SK-N-DZ (cell line): ENCODE measurements at places on chromosomes 11 and 22.

DNA sequence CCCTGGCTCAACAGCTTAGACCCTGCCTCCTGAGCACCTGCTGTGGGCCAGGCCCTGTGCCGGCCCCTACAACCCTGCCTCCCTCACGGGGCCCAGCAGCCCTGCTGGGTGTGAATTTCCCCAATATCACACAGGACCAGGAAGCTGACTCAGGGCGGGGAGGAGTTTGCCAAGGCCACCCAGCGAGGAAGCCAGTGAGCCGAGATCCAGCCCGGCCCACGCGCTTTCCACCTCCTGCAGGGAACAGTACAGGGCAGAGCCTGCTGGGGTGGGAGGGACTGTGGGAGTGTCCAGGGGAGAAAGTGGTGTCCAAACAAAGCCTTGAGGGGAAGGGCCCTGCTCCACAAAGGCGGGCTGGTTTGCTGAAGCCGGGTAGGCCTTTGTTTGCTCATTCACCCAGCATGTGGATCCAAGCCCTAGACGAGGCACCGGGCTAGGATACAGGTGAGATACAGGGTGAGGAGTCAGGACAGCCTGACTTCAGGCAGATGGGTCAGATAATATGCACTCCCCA is 26.8 kb downstream of the RPL3 start:
- no peak for DNase-seq

DNA sequence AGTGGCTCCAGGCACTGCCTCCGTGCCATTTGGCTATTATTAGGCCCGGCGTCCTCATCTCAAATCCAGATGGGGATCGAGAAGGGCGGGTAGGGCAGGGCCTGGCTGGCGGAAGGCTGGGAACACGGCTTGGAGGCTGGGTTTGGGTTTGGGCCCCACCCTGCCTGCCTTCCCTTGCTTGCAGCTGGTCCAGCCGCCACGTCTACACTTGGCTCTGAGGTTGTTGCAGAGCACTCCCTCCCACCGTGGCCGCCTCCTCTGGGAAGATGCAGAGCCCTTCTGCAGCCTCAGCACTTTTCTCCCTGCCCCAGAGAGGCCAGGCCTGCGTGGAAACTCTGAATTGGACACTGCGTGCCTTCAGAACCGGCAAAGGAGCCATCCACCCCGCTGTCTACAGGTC is 5.2 kb upstream of the SMTN start:
- DNase-seq: no peak

DNA sequence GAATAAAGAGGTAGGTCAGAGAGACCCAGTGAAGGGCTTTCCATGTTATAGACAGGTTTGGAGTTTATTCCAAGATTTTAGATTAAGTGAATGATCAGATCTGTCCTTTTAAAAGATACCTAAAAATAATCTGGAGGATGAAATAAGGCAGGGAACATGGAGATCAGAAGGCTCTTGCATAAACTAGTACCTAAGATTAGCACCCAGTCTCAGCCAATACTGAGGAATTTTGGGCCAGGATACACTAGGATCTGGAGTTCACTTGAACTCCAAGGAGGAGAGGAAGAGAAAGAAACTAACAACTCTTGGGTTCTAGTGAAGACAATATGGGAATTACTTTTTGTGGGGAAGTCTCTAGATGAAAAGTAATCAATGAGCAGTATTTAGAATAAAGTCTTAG is 47.9 kb upstream of the RAPSN start:
- no peak for DNase-seq

DNA sequence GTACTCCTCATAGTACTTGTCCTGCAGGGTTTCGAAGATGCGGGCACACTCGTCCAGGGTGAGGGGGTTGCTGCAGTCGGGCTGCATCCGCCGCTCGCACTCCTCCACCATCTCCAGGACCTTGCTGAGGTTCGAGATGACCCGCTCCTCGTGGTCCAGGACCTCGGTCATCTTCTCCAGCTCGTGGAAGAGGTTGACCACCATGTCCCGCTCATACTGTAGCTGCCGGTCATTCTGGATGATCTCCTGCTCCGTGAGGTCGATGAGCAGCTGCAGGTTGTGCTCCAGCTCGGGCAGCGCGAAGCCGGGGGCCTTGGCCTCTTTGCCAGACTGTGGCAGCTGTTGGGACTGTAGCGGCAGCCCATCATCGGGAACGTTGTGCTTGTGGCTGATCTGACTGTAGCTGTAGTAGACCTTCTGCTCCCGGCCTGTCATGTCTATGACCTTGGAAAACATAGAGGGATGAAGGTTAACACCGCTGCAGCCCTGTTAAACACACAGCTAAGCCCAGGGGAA is 13.0 kb downstream of the TFIP11 start:
- DNase-seq: no peak

GRCh38 chr11:68412593-68413475 is 47.7 kb upstream of the PPP6R3 start:
- no peak for DNase-seq

DNA sequence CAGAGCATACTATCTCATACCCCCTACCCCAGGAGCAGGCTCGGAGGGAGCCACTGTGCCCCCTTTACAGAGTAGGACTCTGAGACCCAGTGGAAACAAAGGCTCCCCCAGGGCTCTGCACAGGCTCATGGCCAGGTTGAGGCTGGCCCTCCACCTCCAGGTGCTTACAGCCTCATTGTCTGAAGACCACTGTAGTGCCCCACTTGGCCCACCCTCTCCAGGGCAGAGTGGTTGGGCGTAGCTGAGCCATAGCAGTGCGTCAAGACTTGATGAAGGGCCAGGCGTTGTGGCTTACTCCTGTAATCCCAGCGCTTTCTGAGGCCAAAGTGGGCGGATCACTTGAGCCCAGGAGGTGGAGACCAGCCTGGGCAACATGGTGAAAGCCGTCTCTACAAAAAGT is 1.7 kb downstream of the ANKRD13D start:
- no peak for DNase-seq

- peak; percentile 70 for DNase-seq
These were observed 10.0 kb downstream of the IGSF9B start for GRCh38 chr11:133946541-133947318.

DNA sequence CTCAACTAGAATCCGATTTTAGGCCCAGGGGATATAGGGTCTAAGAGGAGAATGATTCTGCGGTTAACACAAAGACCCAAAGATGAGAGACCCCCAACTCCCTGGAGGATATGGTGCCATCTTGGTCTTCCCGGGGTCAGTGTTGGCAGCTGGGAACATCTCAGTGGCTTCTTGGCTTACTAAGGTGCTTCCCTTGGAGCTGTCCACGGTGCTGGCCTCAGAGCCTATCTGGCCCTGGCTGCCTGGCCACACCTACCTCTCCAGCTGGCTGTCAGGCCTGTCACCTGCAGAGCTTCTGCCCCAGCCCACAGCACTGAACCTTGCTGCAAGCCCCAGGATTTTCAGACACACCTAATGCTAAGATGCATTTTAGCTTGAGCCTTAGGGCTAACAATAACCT is 70.7 kb upstream of the THY1 start:
- DNase-seq: no peak

- no peak for DNase-seq
These were observed 216.6 kb downstream of the CEP164 start for GRCh38 chr11:117544130-117544800.

GRCh38 chr11:33712436-33712835 is 11.8 kb upstream of the C11orf91 start:
- no peak for DNase-seq

- no peak for DNase-seq
These were observed 211.1 kb downstream of the BRD1 start for GRCh38 chr22:49616356-49617231.

- DNase-seq: peak; percentile 46
These were observed 32.9 kb downstream of the RBFOX2 start for GRCh38 chr22:35995772-35996171.

- DNase-seq: no peak
These were observed 113.5 kb downstream of the NTM start for GRCh38 chr11:131483877-131484276.

- DNase-seq: no peak
These were observed 6.8 kb downstream of the GTSE1 start for GRCh38 chr22:46303347-46303965.

- no peak for DNase-seq
These were observed at the start of gene RHOD for GRCh38 chr11:67056267-67057204. RHOD (plus strand) TSS chr11:67056847; CDS start chr11:67056903, 56 bp downstream.

DNA sequence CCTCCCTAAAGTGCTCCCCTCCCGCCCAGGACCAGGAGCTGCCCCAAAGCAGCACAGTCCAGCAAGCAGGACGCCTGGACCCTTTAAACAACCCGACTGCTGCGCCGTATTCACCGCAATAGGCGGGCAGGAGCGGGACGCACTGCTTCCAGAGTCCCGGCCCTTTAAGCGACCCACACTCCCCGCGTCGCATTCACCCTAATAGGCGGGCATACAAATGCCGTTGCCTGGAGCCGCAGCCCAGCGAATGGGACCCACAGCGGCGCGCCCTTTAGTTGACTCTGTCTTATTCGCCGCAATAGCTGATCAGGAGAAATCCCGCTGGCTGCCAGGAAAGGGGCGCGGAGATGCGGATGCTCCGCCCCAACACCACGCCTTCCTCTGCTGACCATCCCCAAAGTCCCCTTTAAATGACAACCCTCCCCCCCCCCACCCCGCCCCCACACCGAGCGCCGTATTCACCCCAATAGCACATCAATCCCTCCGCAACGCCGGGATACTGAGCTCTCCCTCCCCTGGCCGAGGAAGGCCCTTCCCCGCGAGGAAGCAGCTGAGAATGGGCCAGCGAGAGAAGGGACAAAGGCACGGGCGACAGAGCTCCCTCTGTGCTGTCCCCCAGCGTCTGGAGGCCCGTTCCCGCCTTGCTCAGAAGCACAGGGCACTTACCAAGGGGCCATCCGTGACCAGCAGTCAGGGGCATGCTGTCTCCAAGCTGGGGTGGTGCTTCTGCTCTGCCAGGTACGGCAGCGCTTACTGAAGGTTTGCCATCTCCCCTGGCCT is 4.7 kb downstream of the OSBPL5 start:
- DNase-seq: peak; percentile 95
